ENCODE measurements at places on chromosomes 16 and 17.

- no peak for DNase-seq
Observed at GRCh38 chr17:73389411-73389810, 77.6 kb upstream of the CDC42EP4 start.

DNA sequence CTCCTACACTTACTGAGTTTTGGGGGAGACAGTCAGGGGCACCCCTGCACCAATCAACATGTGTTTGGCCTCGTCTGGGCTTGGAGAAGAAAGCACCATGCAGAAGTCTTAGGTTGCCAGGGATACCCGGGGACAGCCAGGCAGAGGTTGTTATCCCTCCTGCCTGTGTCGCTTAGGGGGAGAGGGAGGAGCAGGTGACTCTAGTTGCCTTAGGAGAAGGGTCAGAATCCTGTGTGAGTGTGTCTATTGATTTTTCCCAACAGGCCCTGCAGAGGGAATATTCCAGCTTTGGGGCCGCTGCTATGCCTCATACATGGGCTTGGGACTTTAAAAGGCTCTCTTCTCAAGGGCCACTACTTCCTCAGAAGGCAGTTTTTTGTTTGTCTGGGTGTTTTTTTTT is 89.1 kb downstream of the RGS9 start:
- no peak for DNase-seq

- no peak for DNase-seq
Observed at GRCh38 chr17:3037259-3037658, 26.1 kb downstream of the OR1D5 start.

DNA sequence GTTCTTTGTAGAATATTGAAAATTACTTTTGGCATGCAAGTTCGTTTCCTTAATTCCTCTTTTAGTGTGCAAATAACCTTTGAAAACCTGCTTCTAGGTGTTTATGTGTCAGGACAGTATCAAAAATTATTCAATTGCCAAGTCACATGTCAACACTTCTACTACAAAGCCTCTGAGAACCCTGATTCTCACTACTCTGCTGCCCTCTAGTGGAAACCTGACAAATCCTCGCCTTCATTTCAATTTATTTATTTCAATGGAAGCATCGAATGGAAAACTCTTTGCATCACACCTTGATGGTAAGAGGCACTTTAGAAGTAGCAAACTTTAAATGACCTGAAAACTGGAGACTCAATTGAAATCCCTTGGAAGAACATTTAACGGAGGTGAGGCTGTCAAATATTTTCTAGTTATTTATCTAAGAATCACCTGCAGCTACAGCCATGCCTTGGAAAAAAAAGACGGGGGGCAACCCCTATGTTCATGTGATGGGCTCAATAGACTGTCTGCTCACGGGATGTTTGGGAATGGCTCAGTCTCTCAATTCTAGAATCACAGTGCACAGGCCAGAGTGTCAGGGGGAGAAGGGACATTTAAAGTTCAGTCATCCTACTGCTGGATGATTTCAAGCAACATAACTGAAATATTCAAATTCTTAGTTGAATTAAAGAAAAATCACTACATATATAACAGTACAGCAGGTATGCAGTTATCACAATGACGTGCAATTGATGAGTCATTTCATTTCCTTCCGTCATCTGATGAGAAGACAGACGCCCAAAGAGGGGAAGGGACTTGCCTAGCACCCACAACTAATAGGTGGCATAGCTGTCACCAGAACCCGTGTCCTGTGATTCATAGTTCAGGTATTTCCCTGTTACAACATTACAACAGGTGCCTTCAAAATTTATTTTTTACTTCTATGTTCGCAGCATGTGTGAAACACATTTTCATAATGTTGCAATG is 563.9 kb downstream of the TOX3 start:
- DNase-seq = peak; percentile 8

DNA sequence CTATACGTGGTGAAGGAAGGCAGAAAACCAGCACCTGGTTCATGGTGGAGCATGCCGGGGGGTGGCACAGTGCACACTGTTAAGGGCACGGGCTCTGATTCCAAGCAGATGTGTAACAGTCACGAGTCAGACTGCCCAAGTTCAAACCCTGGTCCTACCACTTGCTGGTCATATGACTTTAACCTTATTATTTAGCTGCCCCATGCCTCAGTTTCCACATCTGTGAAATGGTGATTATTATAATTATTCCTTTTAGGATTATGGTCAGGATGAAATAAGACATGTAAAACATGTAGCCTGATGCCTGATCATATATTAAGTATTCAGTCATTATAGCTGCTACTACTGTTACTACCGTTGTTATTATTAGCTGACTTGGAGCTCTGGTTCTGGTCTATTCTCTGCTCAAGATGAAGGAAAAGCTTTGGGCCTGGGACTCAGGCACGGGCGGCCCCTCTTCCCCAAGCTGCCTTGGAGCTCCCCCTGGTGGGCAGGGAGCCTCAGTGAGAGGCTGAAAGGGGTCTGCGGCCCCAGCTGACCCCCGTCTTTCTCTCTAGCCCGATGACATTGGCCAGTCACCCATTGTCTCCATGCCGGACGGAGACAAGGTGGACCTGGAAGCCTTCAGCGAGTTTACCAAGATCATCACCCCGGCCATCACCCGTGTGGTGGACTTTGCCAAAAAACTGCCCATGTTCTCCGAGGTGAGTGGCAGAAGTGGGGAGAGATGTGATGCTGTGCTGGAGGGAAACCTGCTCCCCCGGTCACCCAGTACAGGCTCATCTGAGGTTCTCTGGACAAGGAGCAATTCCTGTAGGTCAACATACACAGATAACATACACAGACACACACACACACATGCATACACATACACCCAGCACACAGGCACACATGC is 14.0 kb downstream of the NR1D1 start:
- DNase-seq = no peak

- DNase-seq = no peak
Observed at GRCh38 chr16:706189-707061, 824 bp upstream of the FBXL16 start.

DNA sequence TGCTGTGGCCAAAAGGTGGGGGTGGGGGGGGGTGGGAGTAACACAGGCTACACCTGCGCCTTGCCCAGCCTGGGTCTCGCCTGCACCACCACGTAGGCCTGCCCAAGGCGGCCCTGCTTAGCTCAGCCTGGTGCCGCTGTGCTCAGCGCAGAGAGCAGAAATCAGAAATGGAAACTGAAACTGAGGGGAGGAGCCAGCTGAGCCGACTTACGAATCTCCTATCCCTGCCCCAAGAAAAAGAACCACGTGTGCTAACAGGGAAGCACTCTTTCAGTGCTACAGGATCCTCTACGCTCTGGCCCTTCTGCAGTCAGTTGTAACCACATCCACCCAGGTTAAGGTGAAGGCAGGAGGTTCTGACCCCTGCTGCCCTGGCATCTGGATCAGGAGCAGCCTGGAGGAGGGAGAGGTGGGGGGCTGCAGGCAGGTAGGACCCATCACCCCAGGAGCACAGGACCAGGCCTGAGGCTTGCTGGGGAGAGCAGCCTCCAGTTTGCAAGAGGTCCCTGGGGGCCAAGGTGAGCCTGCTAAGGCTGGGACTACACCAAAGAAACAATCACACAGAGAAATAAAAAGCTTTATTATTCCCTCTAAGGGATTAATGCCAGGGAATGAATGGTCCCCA is at the start of gene DHX58:
Gene DHX58, minus strand, starts transcription at position 163 of the 625 bp plus-strand sequence. CDS start 822 bp downstream, outside the sequence.
- DNase-seq = peak; percentile 47

DNA sequence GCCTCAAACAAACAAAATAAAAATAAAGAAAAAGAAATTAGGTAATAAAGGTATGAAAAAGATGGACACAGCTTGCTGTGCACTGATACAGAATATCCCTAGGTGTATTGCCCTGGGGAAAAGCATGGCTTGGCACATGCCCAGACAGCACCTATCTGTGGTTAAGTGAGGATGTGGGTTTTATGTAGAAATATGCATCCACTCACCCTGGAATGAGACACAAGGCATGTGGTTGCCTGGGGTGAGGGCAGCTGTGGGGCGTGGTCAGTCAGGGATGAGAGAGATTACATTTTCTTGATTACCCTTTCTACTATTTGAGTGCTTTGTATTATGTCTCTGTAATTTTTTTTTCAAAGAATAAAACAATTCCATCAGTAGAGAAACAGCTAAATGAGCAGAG is 6.9 kb downstream of the PLLP start:
- no peak for DNase-seq

DNA sequence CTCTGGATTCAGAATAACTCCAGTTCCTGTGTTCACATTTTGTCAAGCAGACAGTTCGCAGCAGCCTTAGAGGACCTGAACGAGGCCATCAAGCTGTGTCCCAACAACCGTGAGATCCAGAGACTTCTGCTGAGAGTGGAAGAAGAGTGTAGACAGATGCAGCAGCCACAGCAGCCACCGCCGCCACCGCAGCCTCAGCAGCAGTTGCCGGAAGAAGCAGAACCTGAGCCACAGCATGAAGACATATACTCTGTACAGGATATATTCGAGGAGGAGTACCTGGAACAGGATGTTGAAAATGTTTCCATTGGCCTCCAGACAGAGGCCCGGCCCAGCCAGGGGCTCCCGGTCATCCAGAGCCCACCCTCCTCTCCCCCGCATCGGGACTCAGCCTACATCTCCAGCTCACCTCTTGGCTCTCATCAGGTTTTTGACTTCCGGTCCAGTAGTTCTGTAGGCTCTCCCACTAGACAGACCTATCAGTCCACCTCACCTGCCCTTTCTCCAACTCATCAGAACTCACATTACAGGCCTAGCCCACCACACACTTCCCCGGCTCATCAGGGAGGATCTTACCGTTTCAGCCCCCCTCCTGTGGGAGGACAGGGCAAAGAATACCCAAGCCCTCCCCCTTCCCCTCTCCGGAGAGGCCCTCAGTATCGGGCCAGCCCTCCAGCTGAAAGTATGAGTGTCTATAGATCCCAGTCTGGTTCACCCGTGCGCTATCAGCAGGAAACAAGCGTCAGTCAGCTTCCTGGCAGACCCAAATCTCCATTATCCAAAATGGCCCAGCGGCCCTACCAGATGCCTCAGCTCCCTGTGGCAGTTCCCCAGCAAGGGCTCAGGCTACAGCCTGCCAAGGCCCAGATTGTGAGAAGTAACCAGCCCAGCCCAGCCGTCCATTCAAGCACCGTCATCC is 25.9 kb downstream of the CYB561 start:
- DNase-seq = no peak

DNA sequence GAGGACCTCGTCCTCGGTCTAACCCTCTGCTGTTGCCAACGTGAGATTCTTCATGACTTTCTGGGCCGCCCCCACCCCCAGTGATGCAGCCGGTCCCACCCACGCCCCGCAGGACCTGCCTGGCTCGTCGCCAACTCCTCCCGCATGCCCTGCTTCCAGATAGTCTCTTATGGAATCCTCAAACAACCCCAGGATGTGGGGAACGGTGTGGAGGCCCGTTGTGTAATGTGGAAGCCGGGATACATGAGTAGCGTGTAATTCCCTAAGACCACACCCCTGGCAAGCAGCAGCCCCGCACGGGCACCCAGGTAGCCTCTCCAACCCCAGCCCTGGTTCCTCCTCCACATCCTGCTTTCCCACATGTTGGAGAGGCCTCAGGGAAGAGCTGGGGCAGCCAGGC is 275.9 kb downstream of the C16orf95 start:
- no peak for DNase-seq

DNA sequence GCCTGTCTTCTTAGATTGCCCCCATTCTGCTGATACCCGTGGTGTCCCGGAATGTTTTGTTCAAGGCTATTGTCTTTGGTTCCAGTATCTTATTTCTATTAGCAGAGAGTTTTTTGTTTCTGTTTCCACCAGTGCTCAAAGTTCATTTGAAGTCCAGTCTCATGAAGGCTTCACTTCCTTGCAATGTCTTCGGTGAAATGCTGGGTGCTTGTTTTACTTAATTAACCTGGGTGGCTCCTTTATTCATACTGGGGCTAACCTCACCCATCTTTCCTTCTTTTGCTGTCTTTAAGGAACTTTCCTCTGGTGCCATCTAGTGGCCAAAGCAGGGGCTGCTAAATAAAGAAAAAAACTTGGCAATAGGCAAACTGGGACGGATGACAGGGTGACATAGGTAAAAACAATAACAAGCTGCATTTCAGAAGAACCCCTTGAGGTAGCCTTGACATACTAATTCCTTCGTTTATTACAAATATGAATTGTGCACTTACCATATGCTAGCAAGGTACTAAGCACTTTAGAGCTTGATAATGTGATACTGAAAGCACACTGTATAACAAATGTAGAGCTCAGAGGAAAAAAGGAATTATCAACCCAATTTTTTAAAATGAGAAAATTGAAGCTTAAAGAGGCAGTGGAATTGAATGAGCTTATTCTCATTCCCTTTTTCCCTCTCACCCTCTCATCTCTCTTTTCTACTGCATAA is 2.8 kb upstream of the SMIM36 start:
- peak; percentile 9 for DNase-seq

DNA sequence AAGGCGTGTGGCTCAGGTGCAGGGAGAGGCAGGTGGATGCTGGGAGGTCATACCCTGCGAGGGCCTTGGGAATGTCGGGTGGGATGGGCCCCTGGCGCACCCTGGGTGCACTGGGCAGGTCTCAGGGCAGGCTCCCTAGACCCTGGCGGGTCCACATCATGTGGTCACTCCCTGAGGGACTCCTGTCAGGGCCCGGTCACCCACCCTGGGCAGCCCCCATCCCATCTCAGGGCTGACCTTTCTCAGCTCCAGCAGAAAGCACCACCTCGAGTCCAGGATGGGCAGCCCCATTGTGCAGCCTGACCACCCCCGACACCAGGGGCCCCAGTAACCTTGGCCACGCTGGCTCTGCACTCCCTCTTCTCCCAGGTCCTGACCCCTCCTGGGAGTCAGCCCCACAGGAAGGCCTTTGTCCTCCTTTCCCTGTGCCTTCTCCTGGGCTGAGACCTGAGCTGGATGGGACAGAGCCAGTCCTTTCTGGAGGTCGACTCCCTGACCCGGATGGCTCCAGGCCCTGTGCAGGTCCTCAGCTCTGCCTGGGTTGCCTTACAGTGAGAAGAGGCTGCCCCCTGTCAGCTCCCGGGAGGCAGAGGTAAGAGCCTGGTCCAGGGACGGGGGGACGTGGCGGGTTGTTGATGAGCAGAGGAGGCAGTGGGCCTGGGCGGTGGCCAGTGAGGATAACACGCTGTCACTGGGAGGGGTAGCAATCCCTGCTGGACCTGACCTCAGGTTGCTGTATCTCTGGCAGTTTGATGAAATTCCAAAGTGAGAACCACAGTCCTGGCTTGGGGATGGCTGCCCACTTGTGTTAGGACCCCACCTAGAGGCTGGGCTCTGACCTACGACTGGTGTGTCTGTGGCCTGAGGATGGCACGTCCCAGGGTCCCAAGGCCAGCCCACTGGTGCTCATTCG is 77.9 kb downstream of the GOSR1 start:
- DNase-seq = no peak

DNA sequence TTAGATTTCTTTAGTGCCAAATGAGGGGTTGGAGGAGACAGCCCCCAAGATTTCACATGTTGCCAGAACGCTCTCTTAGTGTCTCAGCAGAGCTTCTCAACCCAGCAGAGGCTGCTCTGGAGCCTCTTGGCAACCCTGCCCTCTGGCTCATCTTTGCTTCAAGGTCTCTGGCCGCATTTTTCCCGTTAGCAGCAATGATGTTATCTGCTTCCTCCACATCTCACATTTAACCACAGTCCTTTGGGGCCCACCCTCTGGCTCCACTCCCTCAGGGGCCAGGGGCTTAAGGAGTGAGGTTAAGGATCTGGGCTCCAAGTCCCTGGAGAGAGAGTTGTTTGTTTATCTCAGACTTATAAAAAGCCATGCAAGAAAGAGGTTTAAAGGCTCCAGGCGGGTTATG is 3.3 kb upstream of the XYLT1 start:
- DNase-seq = no peak

Measured in anterior cingulate cortex (tissue), 58 donors.